ENCODE measurements at places on chromosomes 2 and 18.
A peak's percentile ranks its signal among the peaks of the same experiment; 100 is the strongest.

DNA sequence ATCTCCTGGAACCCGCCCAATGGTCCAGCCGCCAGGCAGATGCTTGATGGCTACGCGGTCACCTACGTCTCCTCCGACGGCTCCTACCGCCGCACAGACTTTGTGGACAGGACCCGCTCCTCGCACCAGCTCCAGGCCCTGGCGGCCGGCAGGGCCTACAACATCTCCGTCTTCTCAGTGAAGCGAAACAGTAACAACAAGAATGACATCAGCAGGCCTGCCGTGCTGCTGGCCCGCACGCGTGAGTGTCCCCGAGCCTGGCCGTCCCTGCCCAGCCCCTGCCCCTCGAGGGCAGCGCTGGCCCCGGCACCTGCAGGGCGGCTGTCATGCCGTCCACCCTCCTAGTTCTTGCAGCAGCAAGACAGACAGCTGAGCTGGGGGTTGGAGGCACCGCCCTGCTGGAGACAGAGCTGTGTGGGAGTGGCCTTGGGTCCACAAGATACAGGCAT is 36.7 kb downstream of the MTERF4 start:
- no peak for DNase-seq

GRCh38 chr18:61133783-61134182 is 199.4 kb upstream of the CDH20 start:
- peak; percentile 32 for DNase-seq

- peak; percentile 89 for DNase-seq
These were observed 243.0 kb downstream of the CELF4 start for GRCh38 chr18:37322492-37323035.

DNA sequence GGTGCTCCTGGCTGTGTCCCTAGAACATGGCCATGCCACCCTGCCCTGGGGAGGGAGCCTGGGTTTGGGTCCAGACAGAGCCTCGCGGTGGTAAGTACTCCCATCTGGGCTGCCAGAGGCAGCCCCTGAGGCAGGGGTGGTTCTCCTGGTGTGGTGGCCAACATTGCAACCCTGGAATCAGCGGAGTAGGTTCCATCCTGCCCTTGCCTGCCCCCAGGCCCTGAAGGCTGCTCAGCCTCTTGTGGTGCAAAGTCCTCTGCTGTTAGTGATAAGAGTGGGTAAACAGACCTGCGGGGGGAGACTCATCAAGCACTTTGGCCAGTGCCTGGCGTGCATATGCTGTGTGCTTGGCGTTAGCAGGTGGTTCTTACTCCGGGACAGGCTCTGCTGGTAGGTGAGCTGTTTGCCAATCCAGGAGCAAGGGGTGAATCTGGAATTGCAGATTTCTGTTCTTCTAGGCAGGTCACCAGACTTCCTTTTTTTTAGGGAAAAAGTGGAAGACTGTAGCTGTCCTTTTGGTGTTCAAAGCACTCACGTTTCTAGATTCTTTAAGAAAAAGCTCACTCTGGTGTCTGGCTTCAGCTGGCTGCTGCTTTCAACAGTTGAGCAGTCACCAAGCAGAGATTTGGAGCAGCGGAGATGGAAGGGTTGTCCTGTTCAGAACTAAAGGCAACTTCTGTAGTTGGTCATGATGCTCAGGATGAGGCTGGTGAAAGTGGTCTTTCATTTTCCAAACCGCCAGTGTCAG is 3.2 kb downstream of the CNNM3 start:
- no peak for DNase-seq

DNA sequence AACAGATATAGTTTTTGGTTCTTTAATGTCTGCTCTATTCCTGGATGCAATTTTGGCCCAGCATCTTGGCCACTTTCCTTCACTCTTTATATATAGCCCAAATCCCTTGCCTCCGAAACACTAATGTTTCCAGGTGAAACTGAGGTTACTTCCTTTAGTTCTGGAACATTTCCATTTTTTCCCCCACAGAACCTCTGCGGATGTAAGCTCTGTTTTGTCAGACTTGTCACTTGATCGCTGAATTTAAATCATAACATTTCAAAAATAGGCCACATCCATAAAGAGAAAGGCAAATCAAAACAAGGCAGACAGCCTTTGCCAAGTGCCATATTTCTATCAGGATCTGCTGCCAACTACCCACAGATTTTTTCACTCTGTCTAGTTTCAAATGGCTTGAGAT is 115.1 kb downstream of the ANKRD44 start:
- DNase-seq, result peak; percentile 62

GRCh38 chr2:216634370-216635148 is 1.3 kb downstream of the IGFBP2 start:
- peak; percentile 74 for DNase-seq

- DNase-seq, result no peak
These were observed 57.8 kb downstream of the C18orf63 start for GRCh38 chr18:74373428-74373827.

GRCh38 chr2:145199827-145200706 is 680.1 kb upstream of the ZEB2 start:
- no peak for DNase-seq

Data from eye (tissue), 1 donor.